ENCODE measurements at places on chromosomes 7 and 10.

DNA sequence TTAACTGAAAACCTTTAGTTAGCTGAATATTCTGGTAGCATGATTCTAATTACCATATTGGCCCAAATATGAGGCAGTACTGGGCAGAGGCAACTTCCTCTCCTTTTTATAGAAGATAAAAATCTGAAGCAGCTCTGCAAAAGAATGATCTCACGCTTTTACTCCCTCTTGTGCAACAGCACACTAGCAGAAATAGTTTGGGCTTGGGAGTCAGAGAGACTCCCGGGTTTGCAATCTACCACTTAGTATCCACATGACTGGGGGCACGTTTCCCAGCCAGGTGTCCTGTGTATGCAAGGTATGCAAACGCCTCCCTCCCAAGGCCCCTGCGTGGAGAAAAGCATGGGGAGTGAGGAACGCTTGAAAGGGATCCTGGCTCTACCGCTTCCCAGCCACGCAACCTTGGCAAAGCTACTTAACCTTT is 47.2 kb upstream of the RHEB start:
- DNase-seq: no peak

DNA sequence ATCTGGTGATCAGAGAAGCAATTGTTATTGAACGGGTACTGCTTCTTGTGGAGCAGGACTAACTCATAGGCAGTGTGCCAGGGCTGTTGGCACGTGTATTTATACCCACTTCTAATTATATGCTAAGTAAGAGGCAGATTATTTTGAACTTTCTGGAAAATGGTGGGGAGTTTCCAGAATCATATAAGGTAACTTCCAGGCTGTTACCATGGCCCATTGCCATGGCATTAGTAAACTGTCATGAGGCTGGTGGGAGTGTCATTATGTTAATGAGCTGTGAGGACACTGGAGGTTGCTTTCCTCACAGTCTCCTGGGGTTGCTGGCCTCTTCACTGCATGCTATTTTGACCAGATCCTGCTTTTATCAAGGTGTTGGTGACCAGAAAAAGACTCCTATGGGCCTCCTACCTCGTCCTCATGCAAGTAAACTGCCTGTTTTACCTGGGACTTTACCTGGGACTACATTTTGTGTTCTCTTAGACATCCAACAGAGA is 122.6 kb downstream of the KCND2 start:
- no peak for DNase-seq

DNA sequence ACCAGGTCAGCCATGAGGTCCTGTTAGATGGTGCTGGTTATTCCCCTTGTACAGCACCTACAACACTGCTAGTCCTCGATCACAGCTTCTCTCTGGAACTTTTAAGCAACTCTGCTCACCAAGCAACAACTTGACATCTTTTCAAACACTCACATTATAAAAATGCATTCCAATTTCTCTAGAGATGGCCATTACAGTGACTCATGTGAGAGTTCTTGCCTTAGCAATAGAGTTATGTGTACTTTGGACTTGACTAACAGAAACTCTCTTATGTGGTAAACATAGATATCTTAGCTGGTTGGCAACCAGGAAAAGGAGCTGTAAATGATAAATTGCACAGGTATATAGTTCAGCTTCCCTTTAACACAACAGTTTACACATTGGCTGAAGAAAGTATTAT is 122.2 kb downstream of the PDE1C start:
- no peak for DNase-seq

DNA sequence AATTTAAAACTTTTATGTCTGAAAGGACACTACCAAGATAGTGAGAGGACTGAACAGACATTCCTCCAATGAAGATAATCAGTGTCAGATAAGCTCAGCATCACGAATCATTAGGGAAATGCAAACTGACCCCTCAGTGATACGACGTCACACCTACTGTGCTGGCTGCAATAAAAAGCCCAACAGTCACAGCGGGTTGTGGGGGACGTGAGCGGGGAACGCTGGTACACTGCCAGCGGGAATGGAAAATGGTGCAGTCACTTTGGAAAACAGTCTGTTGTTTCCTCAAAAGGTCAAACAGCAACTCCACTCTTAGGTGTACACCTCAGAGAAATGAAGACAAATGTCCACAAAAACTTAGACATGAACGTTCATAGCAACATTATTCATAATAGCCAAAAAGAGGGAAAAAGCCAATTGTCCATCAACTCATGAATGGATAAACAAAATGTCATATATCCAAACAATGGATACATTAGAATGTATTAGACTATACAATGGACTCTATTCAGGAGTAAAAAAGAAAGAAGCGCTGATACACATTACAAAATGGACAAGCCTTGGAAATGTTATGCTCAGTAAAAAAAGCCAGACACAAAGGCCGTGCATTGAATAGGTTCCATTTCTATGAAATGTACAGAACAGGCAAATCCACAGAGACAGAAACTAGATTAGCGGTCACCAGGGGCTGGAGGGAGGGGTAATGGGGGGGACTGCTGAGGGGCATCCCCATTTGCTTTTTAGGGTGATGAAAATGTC is 2.4 kb upstream of the ECHS1 start:
- DNase-seq: no peak

DNA sequence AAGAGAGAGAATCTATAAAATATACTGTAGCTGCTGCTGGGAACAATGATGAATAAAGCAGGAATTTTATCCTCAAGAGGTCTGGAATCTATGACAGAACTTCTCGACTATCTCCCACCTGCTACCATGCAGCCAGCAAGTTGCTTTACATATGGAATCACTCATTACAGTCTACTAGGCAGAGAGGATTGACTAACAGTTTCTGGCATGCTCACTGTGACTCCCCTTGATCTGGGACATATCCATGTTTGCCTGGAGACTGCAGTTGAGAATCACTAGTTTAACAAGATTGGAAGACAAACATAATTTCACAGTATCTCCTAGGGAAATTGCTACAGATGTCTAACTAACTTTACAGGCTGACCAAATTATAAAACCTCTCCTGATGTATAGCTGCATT is 13.3 kb downstream of the GPR37 start:
- no peak for DNase-seq

DNA sequence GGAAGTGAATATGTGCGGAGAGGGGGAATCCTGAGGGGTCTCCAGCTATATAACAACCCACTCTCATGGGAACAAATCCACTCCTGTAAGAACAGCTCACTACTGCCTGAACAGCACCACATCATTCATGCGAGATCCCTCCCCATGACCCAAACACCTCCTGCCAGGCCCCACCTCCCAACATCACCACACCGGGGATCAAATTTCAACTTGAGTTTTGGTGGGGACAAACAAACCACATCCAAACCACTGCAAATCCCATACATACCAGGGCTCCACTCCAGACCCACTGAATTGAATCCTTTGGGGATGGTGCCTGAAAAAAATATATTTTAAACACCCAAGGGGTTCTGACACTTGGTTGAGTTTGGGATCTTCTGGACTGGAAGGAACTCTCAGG is 181.5 kb upstream of the PLXNA4 start:
- DNase-seq: no peak

GRCh38 chr7:141654551-141654950 is 47.4 kb downstream of the DENND11 start:
- peak; percentile 20 for DNase-seq

DNA sequence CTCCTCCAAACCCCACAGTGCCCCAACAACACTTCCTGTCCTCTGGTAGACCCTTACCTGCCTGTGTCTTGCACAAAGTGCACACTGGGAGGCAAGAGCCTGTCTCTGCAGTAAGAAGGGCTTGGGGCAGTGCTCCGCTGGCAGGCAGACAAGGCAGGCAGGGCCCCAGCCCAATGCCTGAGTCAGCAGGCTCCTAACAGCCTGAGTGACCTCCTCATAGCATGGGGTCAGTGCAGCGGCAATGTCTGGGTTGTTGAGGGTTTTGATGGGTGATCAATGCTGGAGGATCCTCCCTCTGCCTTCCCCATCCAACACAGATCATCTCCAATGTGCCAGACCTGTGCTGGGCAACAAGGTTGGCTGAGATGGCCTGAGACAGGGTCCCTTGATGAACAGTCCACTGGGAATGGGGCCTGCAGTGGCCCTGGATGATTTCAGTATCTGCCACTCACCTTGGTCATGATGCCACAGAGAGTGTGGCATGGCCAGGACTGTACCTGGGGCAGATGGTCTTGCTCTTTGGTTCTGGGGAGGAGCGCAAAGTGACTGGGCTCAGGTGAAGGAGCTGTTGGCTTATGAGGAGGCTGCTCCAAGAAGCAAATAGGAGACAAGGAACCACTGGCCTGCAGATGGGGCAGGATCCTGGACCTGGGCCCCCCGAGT is 55.6 kb upstream of the CAMK2B start:
- no peak for DNase-seq

- no peak for DNase-seq
These were observed 3.2 kb downstream of the SFMBT2 start for GRCh38 chr10:7407368-7408290.

DNA sequence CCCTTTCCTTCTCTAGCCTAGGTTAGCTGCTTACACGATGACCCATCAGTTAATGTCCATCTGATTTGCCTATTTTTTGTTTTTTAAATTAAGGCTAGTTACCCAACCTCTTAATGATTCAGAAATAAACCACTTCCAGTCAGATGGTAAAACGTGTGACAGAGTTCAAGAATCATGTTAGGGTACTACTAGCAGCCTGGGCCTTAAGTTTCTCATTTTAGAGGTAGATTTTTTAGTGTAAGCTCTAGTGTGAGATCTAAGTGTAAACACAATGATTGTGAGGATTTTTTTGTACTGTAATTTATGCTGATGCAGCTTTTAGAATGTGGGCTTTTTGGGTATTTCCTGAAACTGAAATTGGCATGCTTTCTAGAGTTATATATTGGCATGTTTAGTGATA is 130.0 kb downstream of the CDK14 start:
- no peak for DNase-seq

DNA sequence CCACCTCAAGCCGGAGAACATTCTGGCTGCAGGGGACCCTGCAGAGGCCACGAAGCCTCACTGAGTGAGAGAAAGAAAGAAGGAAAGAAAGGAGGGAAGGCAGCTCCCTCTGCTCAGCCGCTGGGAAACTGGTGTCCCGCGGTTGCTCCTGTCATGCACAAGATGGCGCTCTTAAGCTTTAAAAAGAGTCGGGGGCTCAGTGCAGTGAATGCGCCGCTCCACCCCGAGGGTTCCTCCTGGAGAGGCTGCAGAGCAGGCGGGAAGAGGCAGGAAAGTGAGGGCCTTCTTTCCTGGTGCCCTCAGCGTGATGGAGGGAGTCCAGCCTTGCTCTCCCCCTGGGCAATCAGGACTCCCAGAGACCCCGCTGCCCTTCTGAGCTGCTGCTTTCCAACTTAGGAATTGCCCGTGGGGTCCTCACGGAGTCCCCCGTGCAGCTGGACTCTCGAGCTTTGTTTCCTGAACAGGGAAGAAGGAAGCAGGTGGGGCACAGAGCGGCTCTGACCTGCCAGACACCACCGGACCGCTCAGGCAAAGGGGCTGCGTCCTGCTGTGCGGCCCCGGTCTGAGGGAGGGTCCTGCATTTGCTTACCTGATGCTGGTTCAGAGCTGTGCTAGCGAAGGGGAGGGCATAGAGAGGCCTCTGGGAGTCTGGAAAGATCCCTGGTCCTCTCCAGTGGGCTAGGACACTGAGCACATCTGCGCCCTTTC is 141.9 kb upstream of the MKI67 start:
- DNase-seq: no peak

GRCh38 chr10:19930936-19931893 is 115.0 kb downstream of the PLXDC2 start:
- no peak for DNase-seq

- no peak for DNase-seq
These were observed 196.2 kb downstream of the FANK1 start for GRCh38 chr10:126092366-126093215.

DNA sequence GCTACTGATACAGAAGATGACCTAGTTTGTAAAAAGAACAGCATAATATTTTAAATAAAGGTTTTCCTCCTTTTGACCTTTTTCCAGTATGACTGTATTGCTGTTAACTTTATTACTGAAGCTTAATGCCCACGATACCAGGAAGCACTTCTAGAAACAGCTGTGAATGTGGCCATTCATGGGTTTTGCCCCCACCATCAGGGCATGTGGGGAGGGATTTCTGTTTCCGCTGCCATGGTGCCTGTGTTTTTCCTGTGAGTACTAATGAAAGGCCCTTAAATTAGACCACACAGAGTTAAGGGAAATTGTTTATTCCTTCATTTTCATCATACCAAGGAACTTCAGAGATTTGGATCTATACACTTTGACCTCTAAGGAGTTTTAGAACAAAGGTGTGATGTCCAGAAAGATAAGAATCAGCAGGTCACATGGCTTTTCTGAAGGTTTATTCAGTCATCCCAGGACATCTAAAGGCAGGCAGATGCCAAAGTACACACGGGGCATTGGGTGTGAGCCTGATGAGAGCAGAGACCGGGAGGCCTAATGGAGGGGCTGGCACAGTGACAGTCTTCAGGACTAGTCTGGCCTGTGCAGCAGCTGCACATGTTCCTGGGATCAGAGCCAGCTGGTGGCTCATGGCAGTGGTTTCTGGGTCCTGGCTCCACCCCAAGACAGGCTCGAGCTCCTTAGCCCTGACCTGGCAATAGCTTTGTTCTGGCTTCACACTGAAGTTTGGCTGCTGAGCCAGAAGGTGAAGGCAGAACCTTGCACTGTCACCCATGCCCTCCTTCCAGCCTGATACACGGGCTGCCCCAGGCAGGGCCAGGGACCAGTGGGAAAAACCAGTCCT is 190.9 kb downstream of the REEP3 start:
- DNase-seq: no peak

GRCh38 chr10:127899766-127900387 is 7.0 kb upstream of the PTPRE start:
- DNase-seq: no peak

- no peak for DNase-seq
These were observed 6.6 kb downstream of the CREB5 start for GRCh38 chr7:28418966-28419365.

GRCh38 chr10:69458430-69459100 is 7.3 kb downstream of the TSPAN15 start:
- no peak for DNase-seq

DNA sequence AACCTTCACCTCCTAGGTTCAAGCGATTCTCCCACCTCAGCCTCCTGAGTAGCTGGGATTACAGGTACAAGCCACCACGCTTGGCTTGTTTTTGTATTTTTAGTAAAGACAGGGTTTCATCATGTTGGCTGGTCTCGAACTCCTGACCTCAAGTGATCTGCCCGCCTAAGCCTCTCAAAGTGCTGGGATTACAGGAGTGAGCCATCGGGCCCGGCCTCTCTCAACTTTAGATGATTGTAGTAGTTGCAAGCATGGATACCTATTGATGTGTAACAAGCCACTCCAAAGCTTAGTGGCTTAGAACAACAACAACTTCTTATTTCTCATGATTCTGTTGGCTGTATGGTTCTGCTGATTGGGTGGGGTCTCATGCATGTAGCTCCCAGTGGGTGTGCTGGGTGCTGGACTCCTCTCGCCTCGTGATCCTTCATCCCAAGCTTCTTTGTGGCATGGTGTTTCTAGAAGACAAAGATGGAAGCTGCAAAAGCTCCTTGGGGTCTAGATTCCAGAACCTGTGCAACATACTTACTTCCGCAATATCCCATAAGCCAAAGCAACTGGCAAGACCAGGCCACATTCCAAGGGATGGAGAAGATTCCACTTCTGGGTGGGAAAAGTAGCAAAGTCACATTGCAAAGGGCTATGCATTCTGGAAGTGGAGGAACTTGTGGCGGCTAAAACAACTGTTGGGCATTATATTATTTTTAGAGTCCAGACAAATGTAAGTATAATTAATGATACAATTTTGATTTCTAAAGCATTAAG is 37.9 kb downstream of the SKIDA1 start:
- no peak for DNase-seq

All from stimulated activated CD4-positive, alpha-beta T cell treated with anti-CD3 and anti-CD28 coated beads, Interleukin-12 subunit alpha, Interleukin-12 subunit beta, amount 100 ng/mL, for 24 hours (primary cell).